ENCODE measurements at places on chromosomes 2 and 18.

GRCh38 chr2:134307334-134307733 is 53.5 kb downstream of the MGAT5 start:
- no peak for DNase-seq

GRCh38 chr2:78260861-78261260 is 738.7 kb upstream of the LRRTM4 start:
- no peak for DNase-seq

DNA sequence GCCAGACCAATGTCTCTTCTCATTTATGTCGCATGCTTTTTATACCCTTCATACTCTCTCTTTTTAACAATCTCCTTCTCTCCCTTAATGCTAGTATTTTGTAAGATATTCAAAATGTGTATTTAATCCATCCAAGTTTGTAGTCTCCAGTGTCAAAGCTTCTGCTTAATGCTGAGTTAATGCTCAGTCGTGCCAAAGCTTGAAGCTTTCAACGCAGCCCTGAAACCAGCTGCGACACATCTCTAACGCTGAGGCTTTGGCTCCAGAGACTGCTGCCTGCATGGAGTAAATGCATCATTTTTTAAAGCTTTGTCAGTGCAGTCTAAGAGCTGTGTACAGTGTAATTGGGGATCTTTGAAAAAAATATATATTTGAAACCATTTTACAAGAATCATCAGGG is 2108.8 kb upstream of the PIK3C3 start:
- no peak for DNase-seq

GRCh38 chr2:103268841-103269498 is 507.1 kb downstream of the TMEM182 start:
- DNase-seq, result no peak

DNA sequence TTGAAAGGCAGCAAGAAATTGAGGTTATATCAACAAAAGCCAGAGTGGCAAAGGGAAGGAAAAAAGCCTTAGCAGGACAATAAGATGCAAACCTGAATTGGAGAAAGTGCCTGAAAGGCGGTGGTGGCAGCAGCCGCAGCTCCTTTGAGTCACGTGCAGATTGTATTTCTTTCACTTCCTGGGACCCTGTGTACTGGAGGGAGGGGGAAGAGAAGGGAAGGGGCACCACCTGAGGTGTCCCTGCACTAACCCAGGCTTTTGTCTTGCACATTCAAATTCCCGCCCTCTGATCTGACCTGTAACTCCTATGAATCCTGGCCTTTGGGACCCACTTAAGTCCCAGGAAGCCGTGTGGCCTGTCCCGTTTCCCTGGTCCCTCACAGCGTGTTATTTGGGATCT is 326.1 kb upstream of the SKOR2 start:
- no peak for DNase-seq

- DNase-seq, result no peak
Measured at GRCh38 chr18:79504034-79504433, 108.3 kb downstream of the NFATC1 start.

DNA sequence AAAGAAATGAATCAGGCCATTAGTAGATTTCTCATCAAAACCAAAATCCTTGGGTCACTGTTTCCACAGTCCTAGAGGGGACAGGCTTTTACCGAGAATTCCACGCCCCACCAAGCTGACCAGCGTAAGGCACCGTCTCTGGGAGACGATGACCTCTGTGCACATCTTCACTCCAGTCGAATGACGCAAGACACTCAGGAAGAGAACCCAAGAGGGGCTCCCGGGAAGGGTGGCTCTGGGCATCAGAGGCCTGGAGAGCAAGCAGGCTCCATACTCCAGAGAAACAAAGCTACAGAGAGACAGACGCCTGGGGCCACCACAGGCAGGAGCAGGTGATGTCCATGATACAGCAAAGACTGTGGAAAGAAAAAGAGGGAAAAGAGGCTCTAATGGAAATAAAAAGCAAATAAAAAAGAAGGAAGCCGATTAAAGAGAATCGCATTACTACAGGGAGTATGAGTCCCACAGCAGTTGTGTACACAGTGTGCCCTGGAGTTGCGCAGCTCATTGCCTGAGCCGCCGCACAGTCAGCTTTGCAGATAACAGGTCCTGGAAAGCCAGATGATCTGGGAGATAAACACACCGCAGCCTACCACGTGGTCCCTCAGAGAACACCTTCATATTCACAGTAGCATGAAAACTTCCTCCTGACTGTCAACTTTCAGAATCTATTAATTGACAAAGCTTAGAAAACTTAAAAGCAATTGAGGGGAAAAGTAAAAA is 572.7 kb upstream of the SALL3 start:
- DNase-seq, result no peak

Measured in effector CD8-positive, alpha-beta T cell (primary cell).